Central memory CD4-positive, alpha-beta T cell (primary cell): ENCODE measurements at places on chromosomes 5 and 9.

- DNase-seq, result no peak
Measured at GRCh38 chr5:167993771-167994170, 297.7 kb upstream of the WWC1 start.

DNA sequence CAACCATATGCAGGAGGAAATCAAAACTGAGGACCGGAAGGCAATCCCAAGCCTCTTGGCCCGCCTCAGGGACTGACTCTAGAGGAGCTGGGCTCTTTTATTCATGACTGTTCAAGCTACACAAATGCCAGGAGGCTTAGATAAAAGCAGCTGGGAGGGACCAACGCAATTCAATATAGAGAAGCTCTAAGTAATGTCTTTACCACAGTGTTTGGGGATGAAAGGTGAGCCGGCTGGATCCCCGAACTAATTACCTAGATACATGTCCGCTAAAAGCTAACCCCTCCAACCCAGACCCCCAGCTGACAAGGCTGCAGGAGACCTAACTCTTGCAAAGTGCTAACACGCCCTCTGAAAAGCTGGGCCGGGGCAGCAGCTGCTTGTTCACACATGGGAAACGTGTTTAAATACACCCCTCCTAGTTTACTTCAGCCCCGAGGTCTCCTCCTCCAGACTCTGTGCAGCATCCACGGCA lies 67.5 kb downstream of the TLE1 start:
- no peak for DNase-seq

GRCh38 chr5:16589658-16590057 lies 27.1 kb downstream of the RETREG1 start:
- DNase-seq, result no peak

DNA sequence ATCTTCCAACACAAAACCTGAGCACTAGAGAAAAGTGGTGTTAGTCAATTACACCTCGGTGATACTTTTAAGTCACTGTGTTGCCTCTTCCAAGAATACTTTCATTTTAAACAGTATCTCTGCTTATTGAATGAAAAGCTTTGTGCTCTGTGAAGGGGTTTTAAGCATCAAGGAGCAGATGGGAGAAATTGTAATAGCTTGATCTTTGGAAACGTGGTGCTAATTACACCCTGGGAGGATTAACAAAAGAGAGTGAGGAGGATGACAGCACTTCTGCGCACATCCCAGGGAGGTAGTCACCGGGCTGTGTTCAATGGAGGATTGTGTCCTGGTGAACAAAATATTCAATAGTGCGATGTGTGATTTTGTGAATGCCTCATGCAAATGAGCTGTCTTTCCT lies 477.4 kb upstream of the ADAMTS16 start:
- no peak for DNase-seq

DNA sequence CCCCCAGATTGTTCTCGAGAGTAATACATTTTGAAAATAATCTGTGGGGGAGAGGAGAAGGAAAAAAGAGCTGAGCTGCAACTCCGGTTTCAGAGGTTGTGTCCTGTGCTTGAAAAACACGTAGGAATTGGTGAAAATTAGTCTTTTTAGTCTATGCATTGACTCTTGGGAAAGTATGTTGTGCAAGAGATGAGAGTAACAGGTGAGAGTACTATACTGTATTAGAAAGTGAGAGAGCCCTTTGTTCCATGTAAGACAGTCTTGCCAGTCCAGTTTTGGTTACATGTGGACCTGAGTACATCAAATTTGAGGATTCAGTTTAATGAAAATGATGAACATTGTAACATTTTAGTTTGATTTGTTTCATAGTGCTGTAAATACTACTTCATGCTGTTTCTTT lies 27.8 kb downstream of the ERBIN start:
- DNase-seq, result no peak

- no peak for DNase-seq
Measured at GRCh38 chr5:127085796-127086195, 12.5 kb upstream of the C5orf63 start.

DNA sequence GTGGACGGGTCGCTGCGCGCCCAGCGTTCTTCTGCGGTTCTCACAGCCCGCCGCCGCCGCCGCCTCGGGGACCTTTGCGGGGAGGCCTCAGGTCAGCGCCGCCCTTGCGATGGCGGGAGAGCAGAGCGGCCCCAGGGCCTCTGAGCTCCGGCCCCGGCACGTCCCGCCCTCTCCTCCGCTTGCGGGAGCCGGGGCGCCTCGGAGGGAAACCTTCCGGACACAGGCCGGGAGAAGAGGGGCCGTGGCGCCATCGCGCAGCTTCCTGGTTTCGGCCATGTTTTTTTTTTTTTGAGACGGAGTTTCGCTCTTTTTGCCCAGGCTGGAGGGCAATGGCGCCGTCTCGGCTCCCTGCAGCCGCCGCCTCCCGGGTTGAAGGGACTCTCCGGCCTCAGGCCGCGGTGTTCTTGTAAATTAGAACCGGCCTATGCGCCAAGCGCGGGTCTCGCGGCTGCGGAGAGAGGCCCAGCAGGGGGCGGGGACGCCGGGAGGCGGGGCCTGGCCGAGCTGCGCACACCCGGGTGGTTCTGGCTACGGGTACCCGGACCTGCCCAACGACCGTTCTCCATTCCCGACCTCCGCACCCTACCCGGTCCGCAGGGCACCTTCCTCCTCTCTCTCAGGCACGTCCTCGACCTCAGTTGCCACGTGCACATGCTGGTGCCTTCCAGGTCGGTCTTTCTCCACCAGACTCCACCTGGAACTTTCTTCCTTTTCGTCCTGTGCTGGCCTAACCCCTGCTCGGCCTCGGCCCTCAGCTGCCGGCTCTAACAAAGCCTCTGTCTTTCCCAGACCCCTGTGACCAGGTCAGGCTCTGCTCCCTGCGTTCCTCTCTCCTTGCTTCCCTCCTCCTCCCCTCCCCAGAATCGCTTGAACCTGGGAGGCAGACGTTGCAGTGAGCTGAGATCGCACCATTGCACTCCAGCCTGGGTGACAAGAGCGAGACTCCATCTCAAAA lies 28.8 kb upstream of the MGAT1 start:
- DNase-seq, result peak; percentile 72

DNA sequence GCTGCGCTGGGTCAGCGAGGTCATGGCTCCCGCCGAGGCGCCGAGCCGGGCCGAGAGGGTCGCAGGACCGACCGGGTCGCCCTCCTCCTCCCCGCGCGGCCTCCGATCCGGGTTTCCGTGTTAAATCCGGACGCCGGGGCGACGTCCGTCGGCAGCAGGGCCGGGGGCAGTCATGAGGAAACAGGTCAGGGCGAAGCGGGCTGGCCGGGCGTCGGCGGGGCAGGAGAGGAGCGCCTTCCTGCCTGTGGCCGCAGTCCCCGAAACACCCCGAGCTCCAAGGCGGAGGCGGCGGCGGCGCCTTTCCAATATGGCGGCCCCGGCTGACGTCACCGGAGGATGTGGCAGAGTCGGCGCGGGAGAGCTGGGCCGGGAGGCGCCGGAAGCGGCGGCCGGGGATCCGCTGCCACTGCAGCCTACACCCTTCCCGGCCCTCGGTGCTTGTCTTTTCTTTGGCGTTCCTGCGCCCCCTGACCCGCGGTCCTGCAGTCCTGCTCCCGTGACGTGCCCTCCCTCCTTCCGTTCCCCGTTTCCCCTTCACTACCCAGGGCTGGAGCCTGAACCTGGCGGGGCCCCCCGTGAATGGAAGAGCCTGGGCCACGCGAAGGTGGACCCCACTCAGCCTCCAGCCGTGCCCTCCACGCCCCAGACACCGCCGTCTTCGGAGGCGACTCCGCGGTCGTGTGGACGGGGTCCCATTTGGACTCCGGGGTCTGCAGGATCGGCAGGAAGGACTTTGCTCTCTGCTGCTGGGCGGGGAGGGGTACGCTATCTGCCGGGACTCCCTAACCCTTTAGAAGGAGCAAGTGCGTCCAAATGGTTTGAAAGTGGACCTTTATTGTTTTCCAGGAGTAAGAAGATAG lies at the start of gene GOLPH3:
Gene GOLPH3 (minus strand): TSS at position 309 of the 860 bp plus-strand sequence. CDS start 285 bp downstream, at position 24.
- DNase-seq, result peak; percentile 91

DNA sequence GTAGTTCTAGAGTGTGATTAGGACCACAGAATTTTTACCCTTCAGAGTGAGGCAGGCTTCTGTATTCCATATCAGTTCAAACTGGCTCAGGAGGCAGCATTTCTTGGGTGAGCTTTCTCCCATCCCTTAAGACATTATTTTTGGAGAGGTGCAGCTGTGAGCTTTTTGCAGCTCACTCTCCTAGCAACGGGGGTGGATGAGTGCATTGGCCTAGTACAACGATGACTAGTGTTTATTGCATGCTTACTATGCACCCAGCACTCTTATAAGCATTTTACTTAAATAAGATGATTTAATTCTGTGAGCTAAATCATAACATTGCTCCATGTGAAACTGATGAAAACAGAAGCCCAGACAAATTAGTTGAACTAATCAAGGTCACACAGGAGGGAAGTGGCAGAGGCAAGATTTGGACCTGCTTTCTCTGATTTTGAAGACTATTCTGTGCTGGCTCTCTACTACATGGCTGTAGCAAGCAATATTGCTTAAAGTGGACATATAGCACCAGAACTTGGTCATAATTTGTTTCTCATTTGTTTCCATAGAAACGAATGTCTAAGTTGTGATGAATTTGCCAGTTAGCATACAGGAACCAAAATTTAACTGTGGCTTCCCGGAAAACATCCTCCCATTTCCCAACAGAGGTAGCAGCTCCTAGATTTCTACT lies 372.1 kb upstream of the RIOK2 start:
- no peak for DNase-seq

- DNase-seq, result no peak
Measured at GRCh38 chr9:37037503-37038301, 3.6 kb upstream of the PAX5 start.

DNA sequence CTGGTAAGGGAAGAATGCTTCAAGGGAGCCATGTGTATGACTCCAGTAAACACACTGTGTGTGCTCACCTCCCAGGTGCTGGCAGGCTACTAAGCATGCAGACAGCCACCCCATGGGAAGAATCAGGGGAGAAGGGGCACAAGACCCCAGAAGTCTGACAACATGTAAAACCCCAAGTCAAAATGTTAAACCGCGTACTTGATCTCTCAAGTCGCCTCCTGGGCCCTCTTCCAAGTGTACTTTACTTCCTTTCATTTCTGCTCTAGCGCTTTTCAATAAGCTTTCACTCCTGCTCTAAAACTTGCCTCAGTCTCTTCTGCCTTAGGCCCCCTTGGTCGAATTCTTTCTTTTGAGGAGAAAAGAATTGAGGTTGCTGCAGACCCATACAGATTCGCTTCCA lies 31.3 kb downstream of the DAPK1 start:
- DNase-seq, result no peak

DNA sequence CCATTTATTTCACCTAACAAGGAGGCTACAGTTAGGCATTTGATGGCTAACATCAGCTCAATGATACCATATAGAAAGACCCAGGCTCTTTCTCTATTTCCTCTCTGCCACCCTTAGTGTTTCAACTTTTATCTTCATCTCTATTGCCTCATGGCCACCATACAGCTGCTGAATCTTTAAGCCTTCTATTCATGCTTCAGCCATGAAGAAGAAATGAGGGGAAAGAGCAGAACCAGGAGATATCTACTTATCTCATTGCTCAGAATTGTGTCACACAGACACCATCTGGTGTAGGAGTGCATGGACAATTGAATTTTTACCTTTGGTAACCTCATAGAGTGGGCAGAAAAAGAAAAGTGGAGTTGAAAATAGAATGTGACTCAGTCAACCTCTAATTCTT lies 6.7 kb downstream of the GAPT start:
- DNase-seq, result no peak

- DNase-seq, result no peak
Measured at GRCh38 chr5:111083323-111083722, 8.8 kb upstream of the WDR36 start.

GRCh38 chr9:87704342-87704741 lies 21.6 kb upstream of the CTSL start:
- no peak for DNase-seq

DNA sequence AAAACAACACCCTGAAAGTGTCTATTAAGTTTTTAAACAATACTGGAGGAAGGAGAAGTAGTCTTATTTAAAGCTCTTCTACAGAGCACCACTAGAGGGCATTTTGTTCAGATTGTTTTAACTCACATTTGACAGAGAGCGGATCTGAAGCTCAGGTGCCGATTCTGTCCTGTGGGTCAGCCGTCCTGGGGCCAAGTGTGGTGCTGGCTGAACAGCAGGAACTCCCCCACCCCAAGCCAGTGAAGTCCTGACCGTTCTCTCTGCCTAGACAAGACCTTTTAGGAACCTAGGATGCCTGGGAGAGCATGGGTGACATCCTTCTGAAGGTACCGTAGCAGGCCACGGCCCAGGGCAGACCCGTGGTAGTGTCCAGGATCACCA lies 3.9 kb downstream of the EXOC3 start:
- DNase-seq, result peak; percentile 29

GRCh38 chr5:775961-776861 lies 8.3 kb downstream of the ZDHHC11B start:
- no peak for DNase-seq

DNA sequence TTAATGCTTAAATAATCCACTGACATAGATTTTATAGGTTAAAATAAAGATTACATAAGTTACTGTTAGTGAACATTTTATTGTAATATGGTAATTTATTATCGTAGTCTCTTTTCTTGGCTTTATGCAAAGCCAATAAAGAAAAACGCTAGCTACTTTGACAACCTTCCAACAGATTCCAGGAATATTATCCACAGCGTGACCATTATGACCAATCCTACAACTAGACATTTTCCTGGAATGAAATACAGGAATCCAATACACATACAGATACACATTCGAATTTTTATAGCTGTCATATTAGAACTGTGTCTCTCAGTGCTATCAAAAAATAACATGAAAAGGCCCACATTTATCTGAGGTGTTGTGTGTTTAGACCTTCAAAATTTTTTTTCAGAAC lies 13.1 kb downstream of the RPS23 start:
- DNase-seq, result no peak

DNA sequence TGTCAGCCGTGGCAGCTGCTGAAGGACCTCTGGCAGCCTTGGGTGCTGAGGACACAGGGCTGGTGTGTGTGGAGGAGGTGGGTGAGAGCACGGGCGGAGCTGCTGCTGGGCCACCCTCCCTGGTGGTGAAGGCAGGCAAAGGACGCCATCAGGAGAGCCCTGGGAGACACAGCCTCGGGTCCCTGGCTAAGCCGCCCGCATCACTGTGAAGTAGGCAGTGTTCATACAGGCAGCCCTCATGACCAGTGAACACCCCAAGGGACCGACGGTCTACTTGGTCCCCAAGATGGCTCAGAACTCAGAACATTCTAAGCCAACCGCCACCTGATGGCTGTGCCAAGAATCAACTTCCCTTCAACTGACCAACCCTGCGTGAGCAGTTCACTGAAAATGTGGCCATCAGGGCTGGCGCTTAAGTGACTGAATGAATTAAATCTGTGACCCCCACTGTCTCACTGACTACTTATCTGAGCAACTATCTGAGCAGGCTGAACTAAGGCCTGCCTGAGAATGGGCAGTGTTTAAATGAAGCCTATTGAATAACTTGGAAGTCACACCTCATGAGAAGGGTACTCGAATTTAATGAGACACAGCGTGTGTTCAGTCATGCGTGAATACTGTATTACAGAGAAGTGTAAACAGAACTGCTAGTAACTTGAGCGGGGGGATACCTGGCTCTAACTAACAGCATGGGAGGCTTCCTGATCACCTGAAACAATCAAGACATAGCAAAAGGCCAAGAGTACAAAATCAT lies 54.7 kb upstream of the SIMC1 start:
- DNase-seq, result no peak

- no peak for DNase-seq
Measured at GRCh38 chr9:130946766-130947617, 7.9 kb upstream of the FIBCD1 start.
